ENCODE measurements at places on chromosomes 1 and 21.

GRCh38 chr1:221939607-221940006 lies 197.7 kb upstream of the DUSP10 start:
- DNase-seq, result no peak

DNA sequence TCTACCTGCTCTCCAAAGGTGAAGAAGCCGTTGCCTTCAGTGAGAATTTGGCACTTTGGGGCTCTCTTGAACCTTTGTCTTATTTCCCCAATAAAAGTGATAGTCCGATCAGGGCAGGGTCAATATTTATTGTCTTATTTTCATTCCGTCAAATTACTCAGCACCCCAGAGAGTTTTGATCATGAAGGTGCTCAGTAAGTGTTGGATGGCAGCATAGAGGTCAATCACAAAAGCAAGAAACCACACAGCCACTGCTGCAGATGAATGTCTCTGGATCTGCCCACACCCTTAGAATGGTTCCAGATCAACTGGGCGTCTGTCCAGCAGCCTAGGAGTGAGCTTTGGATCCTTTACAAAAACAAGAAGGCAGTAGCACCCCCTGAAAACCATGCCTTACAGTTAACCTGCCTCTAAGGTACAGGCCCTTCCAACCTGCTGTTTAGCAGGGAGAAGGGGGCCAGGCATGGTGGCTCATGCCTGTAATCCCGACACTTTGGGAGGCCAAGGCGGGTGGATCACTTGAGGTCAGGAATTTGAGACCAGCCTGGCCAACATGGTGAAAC lies 97.3 kb downstream of the PSMG1 start:
- DNase-seq, result no peak

- DNase-seq, result no peak
Measured at GRCh38 chr1:6111991-6112689, 66.5 kb downstream of the KCNAB2 start.

GRCh38 chr1:30332116-30333094 lies 391.0 kb downstream of the MATN1 start:
- DNase-seq, result no peak

DNA sequence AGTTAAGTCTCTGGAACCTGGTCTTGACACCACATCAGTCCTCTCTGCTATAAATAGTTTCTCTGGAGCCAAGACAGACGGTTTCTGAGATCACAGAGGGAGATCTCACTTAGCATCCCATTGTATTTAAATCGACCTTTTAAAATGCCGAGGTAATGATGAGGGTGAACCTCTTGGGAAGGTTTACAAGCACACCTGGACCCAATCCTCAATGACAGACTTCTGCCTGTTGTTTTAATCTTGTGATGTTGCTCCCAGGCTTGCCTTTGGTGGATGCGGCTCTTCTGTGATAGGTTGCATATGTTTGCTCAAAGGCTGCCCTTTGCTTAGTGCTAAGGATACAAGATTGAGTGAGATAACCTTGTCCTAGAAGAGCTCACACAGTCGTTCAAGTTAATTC lies 104.6 kb upstream of the L1TD1 start:
- DNase-seq, result no peak

- DNase-seq, result no peak
Measured at GRCh38 chr1:24406788-24407187, 6.8 kb downstream of the STPG1 start.

DNA sequence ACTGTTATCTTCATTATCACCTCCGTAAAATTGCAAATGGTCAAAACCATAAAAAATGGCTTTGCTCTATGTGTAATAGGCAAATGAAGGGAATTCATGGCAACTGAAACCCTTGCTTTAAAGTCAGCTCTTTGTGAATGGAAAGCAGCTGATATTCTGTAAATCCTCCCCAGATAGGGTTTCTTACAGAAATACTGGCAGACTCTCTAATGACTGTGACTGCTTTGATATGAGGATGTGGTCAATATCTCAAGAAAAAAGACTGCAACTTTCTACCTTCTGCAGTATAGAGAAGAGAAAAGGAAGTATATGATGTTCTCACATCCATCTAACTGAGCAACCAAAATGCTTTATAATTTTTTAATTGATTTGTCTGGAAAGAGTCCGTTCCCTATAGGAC lies 193.1 kb downstream of the ST6GALNAC3 start:
- no peak for DNase-seq

GRCh38 chr21:45655124-45655523 lies 11.6 kb downstream of the PCBP3 start:
- DNase-seq, result no peak

DNA sequence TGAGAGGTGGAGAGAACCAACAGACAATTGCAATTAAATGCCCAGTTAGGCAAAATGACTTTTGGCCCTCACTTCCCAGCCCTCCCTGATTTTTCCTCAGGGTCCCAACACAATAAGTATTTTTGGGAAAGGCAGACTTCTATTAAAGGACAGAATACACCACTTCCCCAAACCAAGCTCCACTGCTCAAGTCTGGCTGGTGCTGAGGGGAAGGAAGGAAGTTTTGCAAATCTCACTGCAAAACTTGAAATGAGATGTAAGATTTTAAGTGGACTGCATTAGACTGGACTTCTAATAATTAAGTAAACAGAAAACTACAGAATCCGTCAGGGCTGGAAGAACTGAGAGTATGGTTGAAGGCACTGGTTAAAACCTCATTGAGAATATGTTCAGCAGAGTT lies 32.2 kb upstream of the CD1D start:
- no peak for DNase-seq

DNA sequence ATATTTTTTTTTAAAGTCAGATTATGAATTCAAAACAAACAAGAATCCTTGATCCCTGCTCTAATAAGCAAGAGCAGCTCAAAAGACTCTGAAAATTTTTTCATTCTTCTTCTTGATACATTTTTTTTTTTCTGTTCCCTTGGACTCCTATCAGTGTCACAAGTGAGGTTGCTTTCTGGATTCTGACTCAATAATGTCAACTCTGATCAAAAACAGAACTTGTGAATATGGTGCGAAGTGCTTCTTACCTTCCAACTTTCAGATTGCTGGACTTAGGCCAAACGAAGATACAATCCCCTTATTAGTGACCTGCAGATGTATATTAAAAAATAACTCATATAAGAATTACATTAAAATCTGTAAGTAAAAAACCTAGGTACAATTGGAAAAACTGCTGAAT lies 136.1 kb downstream of the GPATCH2 start:
- DNase-seq, result no peak

DNA sequence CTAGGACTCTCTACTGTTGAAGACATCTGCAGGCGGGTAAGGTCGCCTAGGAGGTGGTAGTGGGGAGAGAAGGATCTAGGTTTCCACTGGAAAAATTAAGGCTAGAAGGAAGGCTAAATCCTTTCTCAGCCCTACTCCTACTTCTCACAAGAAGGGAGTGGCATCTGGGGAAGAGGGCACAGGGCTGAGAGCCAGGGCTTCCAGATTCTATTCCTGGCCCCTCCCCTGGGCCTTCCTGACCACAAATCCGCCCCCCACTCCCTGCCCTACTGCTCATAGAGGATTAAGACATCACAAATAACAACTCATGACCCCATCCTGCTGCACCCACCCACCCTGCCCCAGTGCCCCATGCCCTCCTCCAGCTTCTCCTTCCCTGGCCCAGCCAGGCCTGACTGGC lies 2.5 kb downstream of the PHLDA3 start:
- no peak for DNase-seq

- DNase-seq, result peak; percentile 77
Measured at GRCh38 chr1:25572708-25573590, 29.5 kb downstream of the LDLRAP1 start.

- no peak for DNase-seq
Measured at GRCh38 chr1:45667321-45668111, 18.8 kb downstream of the GPBP1L1 start.

GRCh38 chr1:229004066-229004833 lies 266.7 kb upstream of the RAB4A start:
- no peak for DNase-seq

DNA sequence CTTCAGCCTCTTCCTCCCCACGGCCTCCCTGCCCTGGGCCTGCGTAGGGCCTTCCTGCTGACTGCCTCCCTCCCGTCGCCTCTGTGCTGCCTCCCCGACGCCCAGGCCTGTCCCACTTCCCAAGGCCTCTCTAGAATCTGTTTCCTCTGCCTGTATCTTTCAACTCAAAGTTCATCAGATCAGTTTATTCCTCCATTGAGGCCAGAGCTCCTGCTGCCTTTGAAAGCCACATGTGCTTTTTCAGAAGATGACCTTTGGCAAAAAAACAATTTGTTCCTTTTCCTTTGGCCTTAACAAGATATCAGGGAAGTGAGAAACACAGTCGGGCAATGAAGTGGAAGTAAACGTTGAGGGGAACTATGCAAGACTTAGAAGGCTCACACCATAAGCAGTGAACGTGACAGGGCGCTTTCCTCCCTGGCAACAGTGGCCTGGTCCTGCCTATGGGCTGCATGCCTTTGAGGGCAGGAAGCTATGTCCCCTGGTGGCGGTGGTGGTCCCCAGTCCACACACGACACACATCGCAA lies 85.9 kb downstream of the PSMG1 start:
- no peak for DNase-seq

- DNase-seq, result no peak
Measured at GRCh38 chr1:24155011-24155782, 12.3 kb upstream of the IL22RA1 start.

GRCh38 chr1:10901091-10901890 lies 104.8 kb upstream of the CASZ1 start:
- no peak for DNase-seq

- DNase-seq, result no peak
Measured at GRCh38 chr21:45103971-45104520, 29.7 kb downstream of the ADARB1 start.
